Posterior cingulate gyrus (tissue), 11 donors: ENCODE measurements at places on chromosomes 4 and X.

DNA sequence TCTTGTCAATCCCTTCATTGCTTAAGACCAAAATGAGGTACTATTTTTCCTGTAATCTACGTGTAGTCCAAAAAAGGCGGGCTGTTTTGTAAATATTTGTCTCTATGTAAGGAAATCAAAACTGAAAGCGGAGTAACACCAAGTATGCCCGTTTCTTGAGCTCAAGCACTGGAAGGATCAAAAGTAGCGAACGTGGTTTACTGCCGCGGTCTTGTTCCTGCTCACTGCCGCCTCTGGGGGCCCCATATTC is 71.5 kb downstream of the AFF1 start:
- no peak for DNase-seq

GRCh38 chr4:150673793-150674192 is 91.8 kb downstream of the MAB21L2 start:
- no peak for DNase-seq

DNA sequence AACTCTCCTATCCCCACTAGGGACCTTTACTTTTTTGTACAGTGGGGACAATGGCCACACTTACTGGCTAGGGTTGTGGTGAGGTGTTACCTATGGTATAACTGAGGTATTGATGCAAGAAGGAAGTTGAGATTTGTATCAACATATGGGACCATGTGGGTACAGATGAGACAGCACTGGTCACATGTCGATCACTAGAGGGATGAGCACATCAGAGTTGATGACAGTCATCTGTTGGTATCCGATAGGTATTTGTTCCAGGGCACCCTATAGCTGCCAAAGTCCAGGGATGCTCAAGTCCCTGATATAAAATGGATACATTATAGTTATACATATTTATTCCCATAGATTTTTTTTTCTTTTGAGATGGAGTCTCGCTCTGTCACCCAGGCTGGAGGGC is 12.6 kb upstream of the SLC10A3 start:
- DNase-seq = no peak

- no peak for DNase-seq
Measured at GRCh38 chrX:9538544-9539045, 73.7 kb downstream of the TBL1X start.

- peak; percentile 10 for DNase-seq
Measured at GRCh38 chr4:80202741-80203553, 5.6 kb downstream of the PRDM8 start.

DNA sequence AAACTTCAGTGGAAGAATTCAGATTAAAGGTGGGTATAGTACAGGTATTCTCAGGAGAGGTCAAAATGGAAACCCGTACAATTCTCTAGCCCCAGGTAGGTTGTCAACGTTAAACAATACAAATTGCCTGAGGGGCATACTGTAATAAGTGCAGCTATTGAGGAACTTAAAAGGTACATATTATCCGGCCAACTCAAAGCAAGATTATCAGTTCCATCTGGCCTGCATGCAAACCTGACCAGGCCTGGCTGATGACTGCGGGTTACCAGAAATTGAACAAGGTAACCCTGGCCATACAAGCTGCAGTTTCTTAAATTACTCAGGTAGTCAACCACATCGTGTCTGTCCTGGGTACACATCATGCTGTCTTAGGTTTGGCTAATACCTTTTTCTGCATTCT is 12.3 kb upstream of the ZNF630 start:
- no peak for DNase-seq

GRCh38 chr4:92047209-92047875 is 256.4 kb upstream of the GRID2 start:
- no peak for DNase-seq

- no peak for DNase-seq
Measured at GRCh38 chr4:19930742-19931141, 321.0 kb upstream of the SLIT2 start.

GRCh38 chr4:37648084-37648817 is 37.9 kb downstream of the RELL1 start:
- no peak for DNase-seq

DNA sequence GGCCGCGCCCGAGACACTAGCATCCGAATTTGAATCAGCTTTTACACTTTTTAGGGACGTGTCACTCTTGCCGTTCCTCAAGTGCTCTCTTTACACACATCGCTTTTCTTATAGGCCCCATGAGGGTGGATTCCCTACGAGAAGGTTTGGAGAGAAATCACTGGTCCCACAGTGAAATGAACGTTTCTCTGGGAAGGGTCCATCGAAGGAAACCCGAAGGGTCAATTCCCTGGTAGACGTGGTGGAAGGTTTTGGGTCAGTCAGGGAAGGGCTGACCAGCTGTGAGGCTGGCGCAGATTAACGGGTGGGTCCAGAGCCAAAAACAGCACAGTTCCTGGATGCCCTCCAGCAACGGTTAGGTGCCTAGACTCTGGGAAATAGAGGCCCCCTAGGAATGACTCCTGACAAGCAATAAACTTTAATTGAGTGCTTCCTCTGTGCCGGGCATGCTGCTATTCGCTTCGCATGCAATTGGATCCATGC is 35.9 kb downstream of the ETDC start:
- no peak for DNase-seq

DNA sequence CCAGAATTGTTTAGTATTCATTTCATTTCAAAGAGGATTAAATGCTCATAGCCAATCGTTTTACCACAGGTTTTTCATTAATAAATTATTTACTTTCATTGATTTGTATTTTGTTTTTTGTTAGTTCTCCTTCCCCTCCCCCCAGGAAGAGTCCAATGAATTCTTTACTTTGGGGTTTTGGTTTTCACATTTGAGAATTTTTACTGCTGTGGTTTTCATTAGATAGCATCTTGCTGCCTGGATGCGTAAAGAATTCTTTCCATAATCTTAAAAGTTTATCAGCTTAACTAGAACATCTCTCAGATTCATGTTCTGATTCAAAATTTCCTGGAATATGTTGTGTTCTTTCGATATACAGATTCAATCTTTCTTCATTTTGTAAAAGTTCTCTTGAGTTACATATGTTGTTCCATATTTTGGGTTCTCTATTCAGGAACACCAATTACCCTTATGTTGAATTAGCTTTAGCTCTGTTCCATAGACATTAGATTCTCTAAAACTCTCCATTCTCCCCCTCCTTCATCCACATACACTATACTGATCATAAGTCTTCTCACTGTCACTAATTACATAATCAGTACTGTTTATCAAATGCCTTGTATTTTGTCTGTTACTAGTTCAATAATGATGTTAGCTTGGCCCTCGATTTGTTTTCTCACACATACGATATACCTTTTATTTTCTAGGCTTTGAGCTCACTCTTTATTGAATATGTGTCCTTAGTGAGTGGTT is 184.4 kb downstream of the CAMK2D start:
- DNase-seq = no peak

DNA sequence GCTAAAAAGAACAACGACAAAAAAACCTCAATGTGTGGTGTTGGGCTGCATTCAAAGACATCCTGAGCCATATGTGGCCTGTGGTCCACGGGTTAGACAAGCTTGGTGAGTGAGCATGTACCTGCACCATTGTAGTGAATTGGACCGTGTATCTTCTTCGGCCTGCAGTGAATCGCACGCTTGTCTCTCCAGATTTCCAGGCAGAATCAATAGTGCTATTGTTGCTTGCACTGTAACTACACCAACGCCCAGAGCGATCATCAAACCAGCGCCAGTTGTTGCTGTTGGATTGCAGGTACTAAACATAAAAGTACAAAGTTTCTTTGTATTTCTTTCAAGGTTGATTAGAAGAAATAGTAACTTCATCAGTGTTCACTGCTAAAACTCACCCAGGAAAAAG is 101.6 kb downstream of the HUWE1 start:
- no peak for DNase-seq

- no peak for DNase-seq
Measured at GRCh38 chr4:89664521-89664920, 172.4 kb downstream of the SNCA start.

- no peak for DNase-seq
Measured at GRCh38 chr4:94165256-94165655, 42.4 kb upstream of the SMARCAD1 start.

GRCh38 chrX:9581771-9582385 is 117.0 kb downstream of the TBL1X start:
- no peak for DNase-seq

- no peak for DNase-seq
Measured at GRCh38 chr4:142222127-142222526, 585.7 kb downstream of the IL15 start.

- DNase-seq = no peak
Measured at GRCh38 chr4:44532851-44533250, 84.2 kb upstream of the KCTD8 start.

GRCh38 chr4:152684007-152684406 is 4.2 kb upstream of the TMEM154 start:
- no peak for DNase-seq

DNA sequence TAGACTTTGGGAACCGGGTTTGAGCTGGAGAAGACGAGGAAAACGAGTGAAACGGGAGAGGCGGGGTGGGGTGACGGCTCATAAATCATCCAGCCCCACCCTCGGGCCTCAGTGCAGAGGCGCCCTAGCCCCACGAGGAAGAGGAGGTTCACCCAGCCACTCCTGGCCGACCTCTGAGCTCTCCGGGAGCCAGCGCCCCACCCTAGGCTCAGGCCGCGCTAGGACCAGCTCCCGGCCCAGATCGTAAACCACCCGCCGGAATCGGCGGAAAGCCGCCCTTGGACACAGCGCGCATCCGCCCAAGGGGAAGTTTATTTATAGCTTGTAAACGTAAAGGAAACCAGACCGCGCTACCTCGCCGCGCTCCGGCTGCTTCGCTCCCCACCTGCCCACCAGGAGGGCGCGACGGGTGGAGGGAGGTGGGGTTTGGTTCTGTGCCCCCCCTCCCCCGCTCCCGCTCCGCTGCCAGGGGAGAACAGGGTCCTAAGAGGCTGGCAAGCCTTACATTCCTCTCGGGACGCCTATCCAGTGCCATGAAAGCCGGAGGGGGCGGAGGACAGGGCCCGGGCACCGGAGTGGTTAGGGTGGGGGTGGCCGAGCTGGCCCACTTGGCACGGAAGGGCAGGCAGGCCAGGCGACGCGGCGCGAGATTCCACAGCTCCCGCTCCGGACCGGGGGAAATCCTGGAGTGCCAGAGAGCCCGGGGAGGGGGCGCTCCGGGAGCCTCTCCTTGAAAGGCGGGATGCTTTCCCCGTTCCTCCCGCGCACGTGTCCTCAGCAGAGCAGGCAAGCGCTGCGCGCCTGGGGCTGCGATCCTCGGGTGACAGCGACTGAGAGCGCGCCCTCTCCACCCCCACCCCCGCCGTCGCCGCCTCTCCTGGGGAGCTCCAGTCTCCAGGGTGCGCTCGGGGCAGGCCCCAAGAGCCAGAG is 84.2 kb downstream of the BCOR start:
- no peak for DNase-seq

DNA sequence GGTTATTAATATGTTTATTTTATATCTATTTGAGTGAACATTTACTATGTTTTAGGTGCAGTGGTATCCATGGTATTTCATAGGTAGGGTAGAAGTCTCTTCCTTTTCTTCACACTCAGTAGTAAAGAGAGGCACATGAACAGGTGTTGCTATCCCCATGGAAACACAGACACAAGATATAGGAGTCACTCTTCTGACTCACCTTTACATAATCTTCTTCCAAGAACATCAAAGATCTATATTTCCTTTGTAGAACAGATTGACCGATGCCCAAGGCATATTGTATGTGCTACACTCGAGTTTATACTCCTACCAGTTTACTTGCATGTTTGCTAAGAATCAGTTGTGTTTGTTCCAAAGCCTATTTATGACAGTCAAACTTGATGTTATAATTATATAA is 1997.4 kb downstream of the C4orf33 start:
- DNase-seq = no peak

DNA sequence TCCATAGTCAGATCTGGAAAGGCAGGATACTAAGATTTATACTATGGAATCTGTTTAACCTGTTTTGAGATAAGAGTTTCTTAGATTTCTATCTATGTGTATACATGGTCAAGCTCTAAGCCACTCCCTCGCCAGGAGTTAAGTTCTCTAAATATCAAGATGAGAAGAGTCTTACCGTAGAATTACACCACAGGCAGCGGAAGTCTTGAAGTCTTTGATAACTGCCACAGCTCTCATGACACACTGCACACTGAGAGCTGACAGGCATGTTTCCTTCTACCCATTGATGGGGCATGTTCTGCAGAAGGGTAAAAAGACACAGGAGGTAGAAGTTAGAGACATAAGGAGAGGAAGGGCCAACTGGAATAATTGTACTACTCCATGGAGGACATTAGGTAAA is 67.7 kb downstream of the DGKK start:
- no peak for DNase-seq

- DNase-seq = no peak
Measured at GRCh38 chr4:162683659-162684370, 482.9 kb downstream of the NAF1 start.

- DNase-seq = no peak
Measured at GRCh38 chr4:76011700-76012387, 4.5 kb upstream of the CXCL9 start.

- no peak for DNase-seq
Measured at GRCh38 chrX:8773117-8773516, 28.1 kb downstream of the FAM9A start.

DNA sequence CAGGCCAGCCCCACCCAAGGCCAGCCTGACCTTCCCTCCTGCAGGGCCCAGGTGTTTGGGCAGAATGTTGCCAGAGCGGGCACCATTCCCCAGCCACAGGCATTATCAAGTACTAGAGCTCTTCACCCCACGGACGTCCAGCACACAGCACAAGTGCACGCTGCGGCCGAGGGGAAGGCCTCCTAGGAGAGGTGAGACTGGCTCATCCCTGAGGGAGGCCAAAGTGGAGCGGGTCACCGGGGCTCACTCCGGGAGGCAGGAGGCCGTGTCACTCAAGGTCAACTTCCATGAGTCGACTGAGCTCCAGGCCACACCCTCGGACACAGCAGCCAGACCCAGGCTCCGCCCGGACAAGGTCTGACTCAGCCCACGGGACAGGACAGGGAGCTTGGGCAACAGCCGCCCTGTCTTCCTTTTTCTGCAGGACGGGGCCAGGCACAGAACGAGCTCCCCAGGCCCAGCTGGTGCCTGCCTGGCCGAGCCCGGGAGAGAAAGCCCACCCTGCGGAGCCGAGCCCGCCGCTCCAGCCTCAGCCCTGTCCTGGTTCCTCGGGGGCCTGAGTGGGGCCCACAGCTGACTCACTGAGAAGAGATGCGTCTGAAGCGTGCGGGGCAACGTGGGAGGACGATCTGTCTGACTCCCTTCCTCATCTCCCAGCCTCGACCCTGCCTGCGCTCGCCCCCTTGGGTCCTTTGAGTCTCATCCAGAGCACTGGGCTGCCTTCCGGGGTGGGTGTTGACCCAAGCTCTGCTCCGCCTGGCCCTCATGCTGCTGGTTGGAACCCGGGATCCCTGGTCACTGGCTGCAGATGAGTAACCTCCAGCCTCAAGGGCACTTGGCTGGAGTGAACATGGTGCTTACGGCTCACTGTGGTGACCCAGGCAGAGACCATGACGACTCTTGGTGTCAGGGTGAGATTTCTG is 1.6 kb downstream of the SLC49A3 start:
- no peak for DNase-seq

DNA sequence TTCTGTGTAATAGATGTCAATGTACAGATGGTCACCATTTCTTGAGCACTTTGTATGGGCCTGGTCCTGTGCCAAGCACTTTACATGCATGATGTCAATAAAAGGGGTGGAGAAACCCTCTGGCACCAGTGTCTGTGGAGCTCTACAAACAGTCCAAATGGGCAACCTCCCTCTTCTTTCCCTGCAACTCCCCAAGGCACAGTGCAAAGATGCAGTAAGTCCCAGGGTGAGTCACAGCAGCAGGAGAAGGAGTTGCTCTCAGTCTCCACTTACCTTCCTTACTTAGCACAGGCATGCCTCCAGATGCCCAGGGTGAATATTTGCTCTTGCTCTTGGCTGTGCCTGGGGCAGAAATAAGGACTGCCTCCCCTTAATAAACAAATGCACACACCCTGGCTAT is 4.3 kb downstream of the OCIAD2 start:
- no peak for DNase-seq

GRCh38 chr4:6617246-6617645 is 23.2 kb upstream of the MRFAP1 start:
- DNase-seq = no peak
